ENCODE measurements at places on chromosomes 2 and 18.

- peak; percentile 68 for DNase-seq
Measured at GRCh38 chr2:174682578-174683391, 81.5 kb downstream of the CHRNA1 start.

DNA sequence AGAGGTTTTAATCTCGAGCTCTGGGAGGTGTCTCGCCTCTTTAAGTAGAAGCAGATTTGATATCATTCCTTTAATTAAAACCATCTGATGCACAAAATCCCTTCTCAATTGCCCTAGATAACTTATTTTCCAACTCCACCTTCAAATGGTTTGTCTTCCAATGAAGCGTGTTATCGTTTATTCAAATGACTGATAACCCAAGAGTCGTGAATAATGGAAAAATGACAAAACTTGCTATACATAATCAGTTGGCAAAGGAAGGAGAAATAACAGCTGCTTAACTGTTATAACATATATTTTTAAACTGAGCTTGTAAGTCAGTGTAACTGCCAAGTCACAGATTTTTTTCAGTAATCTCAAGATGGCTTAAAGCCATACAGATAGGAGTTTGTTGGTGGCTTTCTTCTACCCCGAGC is 144.6 kb downstream of the QPCT start:
- no peak for DNase-seq

DNA sequence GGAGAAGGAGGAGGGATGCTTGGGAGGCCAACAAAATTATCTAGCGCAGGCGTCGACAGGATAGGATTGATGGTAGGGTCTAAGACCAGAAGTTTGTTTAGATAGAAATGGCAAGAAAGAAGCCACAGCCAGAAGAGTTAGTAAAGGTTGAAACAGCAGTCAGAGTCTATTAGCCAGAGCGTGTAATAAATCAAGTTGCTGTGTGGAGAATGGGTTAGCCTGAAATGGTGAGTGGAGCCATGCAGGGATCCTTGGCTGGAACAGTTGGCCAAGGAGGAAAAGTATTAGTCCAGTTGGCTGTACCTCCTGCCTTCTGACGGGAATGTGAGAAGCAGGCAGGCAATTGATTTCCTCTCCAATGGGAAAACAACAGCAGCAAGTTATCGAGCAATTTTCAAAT is 190.7 kb upstream of the CCDC68 start:
- no peak for DNase-seq

DNA sequence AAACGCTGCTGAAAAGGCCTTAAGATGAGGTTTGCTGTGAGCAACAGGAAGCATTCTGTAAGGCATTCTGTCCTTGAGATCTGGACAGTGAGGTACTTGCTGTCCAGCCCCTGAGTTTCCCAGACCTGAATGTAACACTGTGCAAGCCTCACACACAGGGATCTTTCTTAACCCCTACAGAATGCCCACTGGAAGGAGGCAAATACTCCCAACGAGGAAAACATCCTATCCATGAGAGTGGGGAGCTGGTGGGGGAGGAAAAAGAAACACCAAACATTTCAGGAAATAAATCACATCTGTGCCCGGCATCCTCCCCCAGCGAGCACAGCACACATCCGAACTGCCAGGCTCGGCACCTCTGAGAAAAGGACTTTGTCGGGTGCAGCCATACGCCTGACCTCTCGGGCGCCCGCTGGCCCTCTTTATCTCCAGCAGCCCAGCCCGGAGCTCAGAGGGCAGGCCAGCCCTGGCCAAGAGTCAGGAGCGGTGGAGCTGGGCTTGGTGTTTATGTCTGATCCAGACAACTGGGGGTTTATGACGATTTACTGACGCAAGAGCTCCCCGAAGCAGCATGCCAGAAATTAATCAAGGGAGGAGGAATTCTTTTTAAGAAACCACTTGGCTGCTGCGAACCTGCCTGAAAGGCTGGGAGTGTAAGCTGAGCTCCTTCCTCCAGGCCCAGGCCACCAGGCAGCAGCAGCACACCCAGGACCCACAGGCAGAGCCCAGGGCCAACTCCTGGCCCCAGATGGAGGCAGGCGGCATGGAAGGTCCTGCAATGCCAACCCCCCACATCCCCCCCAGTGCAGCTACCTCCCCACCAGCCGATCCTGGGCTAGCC is 72.2 kb downstream of the HDAC4 start:
- DNase-seq = no peak

GRCh38 chr2:167764772-167765341 is 482.5 kb downstream of the STK39 start:
- DNase-seq = no peak

- peak; percentile 33 for DNase-seq
Measured at GRCh38 chr2:199025146-199025545, 432.6 kb downstream of the SATB2 start.

DNA sequence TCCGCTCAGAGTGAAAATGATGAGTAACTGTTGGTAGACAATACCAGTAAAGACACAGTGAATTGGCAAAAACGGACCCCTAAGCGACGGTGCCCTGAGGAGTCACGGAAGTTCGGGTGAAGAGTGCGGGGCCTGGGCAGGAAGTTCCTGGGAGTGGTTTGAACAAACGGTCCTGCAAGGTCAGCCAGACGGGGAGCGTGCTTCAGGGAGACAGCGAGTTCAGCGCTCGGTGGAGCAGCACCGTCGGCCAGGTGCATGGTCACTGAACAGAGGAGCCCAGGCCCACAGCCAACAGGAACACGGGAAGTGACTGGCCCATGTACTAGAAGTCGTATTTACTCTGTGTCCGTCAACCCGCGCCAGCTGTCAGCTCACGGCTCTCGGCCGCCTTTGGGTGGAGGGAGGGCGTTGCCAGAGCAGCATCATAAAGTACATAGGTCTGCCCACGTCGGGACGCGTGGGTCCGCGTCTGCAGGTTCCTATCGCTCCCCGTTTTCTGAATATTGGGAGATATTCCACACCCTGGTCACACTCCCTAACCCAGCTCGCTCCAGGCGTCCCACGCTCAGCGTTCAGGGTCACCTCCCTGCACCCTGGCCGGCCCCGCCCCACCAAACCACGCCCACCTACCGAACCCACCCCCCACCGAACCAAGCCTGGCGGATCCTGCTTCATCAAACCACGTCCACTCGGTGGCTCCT is 75.6 kb upstream of the UXS1 start:
- no peak for DNase-seq

DNA sequence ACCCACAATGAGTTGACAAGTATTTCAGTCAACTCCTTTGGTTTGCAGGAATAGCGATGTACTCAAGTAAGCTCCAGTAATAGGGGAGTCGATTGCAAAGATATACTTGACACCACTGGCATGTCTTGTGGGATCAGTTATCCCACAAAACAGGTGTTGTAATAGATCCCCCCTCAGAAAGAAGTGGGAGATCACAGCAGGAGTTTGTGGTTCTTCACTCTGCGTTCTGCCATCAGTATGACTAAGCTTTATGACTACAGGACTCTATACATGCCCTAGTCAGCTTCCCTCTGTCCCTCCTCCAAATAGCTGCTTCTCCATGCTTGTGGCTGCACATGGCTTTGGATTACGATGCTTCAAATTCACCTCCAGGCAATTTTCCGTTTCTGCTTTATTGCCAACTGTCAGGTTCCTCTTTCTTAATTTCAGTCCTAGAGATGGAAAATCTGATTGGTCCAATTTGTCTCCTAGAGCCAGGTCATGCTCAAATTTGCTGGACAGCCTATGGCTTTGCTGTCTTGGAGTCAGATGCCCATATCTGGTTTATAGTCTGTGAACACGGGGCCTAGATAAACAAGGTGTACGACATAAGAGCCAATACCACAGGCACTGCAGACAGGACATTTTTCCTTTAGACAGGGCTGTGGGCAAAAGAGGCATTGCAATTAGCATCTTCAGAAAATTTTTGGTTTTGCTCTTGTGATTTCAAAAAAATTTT is 221.7 kb downstream of the PAX3 start:
- no peak for DNase-seq

- DNase-seq = no peak
Measured at GRCh38 chr18:23238651-23239349, 103.5 kb downstream of the CABLES1 start.

DNA sequence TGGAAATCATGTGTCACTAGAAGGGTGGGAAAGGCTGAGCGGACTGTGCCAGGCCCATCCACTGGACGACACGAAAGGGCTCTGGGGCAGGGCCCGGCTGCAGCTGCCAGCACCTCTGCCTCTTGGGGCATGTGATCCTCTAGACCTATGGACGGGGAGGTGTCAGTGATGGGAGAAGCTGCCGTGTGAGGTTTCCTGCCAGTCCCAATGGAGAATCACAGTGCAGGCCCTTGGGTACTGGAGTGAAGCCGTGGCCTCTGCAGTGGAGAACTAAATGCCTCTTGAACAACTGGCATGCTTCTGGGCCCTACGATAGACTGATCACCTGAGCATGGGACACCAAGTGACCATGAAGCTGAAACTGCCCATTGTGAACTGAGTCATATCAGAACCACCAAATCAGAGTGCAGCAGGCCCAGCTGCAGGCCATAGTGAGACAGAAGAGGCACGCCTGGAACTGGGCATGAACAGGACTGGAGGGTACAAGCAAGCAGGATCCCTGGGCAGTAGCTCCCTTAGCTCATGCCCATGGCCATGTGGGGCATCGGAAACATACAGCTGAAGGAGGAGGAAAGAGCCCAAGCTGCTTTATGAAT is 18.8 kb upstream of the RHOB start:
- DNase-seq = no peak

- DNase-seq = no peak
Measured at GRCh38 chr2:112597537-112598322, 13.3 kb downstream of the CHCHD5 start.

GRCh38 chr18:2970772-2971659 is 41.9 kb downstream of the LPIN2 start:
- no peak for DNase-seq

- no peak for DNase-seq
Measured at GRCh38 chr18:78812067-78812466, 167.6 kb upstream of the SALL3 start.

GRCh38 chr2:186009341-186009740 is 270.7 kb downstream of the FSIP2 start:
- DNase-seq = no peak

DNA sequence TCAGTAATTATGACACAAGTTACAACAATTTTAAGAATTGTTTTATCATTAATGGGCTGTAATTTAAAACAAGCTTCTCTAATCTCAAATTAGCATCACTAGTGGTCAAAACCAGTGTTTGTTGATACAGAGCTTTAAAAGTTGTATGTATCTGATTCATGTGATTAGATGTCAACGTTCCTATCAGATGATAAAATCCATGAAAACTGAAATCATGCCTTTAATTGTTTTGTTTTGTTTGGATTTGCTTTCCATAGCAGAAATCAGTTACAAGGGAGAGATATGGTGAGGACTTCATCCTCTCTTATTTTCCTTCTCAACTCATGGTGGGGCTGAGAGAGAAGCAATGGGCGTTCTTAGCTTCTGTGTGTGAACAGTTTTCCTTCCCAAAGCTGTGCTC is 469.6 kb downstream of the PID1 start:
- DNase-seq = no peak

DNA sequence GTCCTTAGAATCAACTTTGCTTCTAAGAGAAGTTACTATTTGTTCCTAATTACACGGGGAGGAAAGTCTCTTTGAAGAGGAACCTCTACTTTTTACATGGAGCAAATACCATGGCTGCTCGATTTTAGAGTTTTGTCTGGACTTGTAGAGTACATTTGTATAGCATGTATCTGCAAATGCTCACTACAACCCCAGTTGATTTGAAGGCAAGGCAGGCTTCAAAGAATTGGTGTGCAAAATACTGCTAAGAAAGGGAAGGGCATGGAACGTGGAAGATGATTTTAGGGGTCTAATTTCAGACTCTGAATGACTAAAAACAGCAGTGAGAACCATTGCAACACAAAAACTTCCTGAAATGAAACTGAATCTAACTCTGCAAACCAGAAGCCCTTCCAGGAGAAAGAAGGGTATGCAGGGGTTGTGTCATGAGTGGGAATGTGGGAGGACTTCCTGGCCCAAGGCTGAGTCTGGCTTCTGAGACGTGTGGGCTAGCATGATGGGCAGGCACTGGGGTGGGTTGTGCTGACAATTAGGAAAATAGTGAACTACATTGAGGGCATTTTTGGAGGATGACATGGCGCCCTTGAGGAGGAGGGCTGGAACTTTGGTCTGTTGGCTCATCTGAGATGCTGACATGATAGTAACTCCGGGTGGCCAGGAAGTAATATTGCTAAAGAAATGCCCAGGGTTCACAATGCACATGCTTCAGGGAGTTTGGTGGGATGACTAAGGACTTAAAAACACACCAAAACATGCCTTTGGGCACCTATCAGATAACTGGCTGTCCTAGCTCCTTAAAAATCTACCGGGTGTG is 18.9 kb upstream of the IL1R2 start:
- DNase-seq = no peak

GRCh38 chr18:12911929-12912703 is 28.1 kb upstream of the PTPN2 start:
- no peak for DNase-seq

DNA sequence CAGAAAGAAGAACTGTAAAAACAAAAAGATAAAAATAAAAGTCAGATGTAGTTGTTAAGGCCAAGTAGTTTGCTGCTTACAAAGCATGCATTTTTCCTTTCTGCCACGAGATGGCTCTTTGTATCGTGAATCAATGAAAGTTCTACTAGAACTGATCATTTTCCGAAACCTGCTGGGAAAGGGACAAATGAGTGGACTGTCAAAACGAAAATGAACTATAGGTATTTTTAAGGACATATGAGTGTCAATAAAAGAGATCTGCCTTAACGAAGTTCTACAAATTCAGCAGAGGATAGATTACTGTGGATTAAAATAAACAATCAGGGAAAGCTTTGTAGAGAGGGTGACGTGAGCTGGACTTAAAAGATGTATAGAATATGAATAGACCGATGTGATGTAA is 15.0 kb upstream of the ELOA2 start:
- DNase-seq = no peak

DNA sequence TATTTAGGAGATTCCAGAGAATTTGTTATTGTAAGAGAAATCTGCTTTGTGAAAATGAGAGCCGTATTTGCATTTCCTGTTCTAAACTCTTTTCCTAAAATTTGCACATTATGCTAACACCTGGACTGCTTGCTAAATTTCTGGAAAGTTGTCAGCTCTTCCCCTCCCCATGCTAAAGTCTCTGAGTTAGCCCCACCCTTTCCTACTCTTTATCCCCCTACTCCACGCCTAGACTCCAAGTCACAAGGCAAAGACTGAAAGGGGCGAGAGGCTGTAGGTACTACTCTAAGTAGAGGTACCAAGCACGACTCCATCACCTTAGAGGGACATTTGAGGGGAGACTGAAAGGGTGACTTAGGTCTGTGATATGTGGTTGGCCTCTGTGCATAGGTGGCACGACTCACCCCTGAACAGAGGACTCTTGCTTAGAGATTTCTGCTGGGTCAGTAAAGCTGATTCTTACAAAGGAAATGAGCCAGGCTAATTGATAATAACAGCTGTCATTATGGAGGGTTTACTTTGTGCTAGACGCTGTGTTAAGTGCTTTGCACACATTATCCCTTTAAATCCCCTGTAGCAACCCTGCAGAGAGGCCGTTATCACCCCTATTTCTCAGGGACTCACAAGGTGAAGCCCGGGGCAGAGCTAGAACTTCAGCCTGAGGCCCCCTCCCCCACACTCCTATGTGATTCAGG is 373.5 kb downstream of the EN1 start:
- peak; percentile 46 for DNase-seq

- no peak for DNase-seq
Measured at GRCh38 chr18:63858456-63858855, 29.0 kb upstream of the SERPINB2 start.

GRCh38 chr2:239222706-239223309 is 178.0 kb downstream of the HDAC4 start:
- DNase-seq = no peak
